ENCODE measurements at places on chromosomes 12 and 14. TPM values are rescaled to one million over a fixed set of nuclear protein-coding genes. Genes with fewer than 3 reads are reported as not detected.
A peak's percentile ranks its signal among the peaks of the same experiment; 100 is the strongest.

The PEBP1 gene
- 180 TPM for total RNA-seq

The EIF2S3B gene
- 2.9 TPM for total RNA-seq

The GLIPR1L2 gene
- total RNA-seq, result 0.36 TPM

The KRT85 gene
- not detected for total RNA-seq

The GDF11 gene
- 4.3 TPM for total RNA-seq

The SENP1 gene
- total RNA-seq, result 23.9 TPM

The PPP1R36 gene
- 1.1 TPM for total RNA-seq

The FOXA1 gene
- 0.36 TPM for total RNA-seq

The AKAP6 gene
- 2.2 TPM for total RNA-seq

- H3K27ac ChIP-seq, result no peak overlapping the region
- no peaks in the 10 kb centered on the region for H3K27me3 ChIP-seq
- DNase-seq, result no peak
These were observed 45.1 kb upstream of the HMGA2 start for GRCh38 chr12:65779091-65779642.

DNA sequence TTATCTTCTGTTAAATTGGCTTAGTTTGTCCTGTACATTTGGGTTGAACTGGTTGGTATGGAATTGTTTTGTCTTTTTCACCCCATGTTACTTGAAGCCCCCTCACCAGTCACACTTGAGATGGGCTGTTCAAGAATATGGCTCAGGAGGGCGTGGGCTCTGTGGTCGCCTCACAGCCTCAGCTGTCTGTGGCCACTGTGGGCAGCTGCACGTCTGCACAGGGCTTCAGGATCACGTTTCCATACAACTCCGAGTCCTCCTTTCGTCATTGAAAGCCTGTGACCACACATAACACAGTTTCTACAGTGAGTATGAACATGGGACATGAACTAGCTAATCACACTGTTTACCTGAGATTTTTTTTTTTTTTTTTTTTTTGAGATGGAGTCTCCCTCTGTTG is 81.3 kb downstream of the MOK start:
- no peak overlapping the region for H3K27ac ChIP-seq
- H3K4me1 ChIP-seq, result peaks cover 10% of the 10 kb centered on the region
- H3K4me3 ChIP-seq, result no peak overlapping the region
- peaks cover 77% of the 10 kb centered on the region for H3K36me3 ChIP-seq
- no peak for DNase-seq
- no peaks in the 10 kb centered on the region for H3K27me3 ChIP-seq

- H3K4me1 ChIP-seq, result no peaks in the 10 kb centered on the region
- H3K27ac ChIP-seq, result no peak overlapping the region
- peaks cover 3% of the 10 kb centered on the region for H3K27me3 ChIP-seq
- DNase-seq, result no peak
These were observed 13.5 kb upstream of the KRT8 start for GRCh38 chr12:52918351-52918750.

- peaks cover 22% of the 10 kb centered on the region for H3K4me1 ChIP-seq
- H3K27ac ChIP-seq, result peak overlapping the region; percentile 53
- no peak overlapping the region for H3K4me3 ChIP-seq
- no peaks in the 10 kb centered on the region for H3K36me3 ChIP-seq
- no peak for DNase-seq
These were observed 70.5 kb downstream of the TBC1D30 start for GRCh38 chr12:64894827-64895475.

DNA sequence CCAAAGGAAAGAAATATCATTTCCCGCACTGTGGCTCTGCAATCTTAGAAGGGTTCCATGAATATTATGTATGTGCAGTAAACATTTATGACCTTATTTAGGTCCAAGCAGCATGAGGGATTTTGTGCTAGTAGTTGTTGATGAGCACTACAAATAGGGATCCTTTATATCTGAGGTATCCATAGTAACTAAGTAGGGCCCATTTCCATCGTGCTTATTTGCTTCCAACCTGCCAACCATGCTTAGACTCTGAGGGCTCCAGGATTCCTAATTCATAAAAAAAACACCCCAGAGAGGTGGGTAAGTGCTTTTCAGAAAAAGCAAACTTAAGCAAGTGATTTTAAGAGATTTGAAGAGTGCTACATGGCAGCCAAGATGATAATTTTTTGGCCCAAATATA is 39.7 kb downstream of the HMGA2 start:
- peaks cover 69% of the 10 kb centered on the region for H3K4me1 ChIP-seq
- H3K27ac ChIP-seq, result peak overlapping the region; percentile 54
- no peak for DNase-seq
- peaks cover 69% of the 10 kb centered on the region for H3K36me3 ChIP-seq

GRCh38 chr14:93537951-93538350 is 107.2 kb downstream of the UNC79 start:
- DNase-seq, result no peak
- H3K27me3 ChIP-seq, result no peaks in the 10 kb centered on the region
- H3K4me3 ChIP-seq, result no peak overlapping the region
- no peaks in the 10 kb centered on the region for H3K4me1 ChIP-seq
- H3K27ac ChIP-seq, result no peak overlapping the region

GRCh38 chr12:127822809-127823411 is 444.1 kb upstream of the TMEM132C start:
- H3K36me3 ChIP-seq, result no peaks in the 10 kb centered on the region
- no peaks in the 10 kb centered on the region for H3K4me1 ChIP-seq
- no peak overlapping the region for H3K4me3 ChIP-seq
- DNase-seq, result no peak

DNA sequence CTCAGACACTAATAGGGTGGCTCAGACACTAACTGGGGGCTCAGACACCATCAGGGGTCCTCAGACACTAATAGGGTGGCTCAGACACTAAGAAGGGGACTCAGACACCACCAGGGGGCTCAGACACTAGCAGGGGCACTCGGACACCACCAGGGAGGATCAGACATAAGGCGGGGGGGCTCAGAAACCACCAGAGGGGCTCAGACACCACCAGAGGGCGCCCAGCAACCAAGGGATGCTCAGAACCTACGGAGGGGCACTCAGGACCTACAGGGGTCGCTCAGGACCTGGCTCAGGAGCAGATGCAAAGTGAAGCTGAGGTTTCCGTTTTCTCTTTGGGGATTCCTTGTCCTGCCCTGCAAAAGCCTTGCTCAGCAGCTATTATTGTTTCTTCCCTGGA is 448.5 kb downstream of the TMEM121 start:
- no peaks in the 10 kb centered on the region for H3K36me3 ChIP-seq
- DNase-seq, result no peak
- peaks cover 8% of the 10 kb centered on the region for H3K4me1 ChIP-seq

- no peak for DNase-seq
- H3K4me3 ChIP-seq, result peak overlapping the region; percentile 94
- no peaks in the 10 kb centered on the region for H3K36me3 ChIP-seq
- H3K27ac ChIP-seq, result peak overlapping the region; percentile 85
- H3K4me1 ChIP-seq, result peaks cover 15% of the 10 kb centered on the region
These were observed 885 bp upstream of the PALS1 start for GRCh38 chr14:67240168-67240932.

GRCh38 chr12:57370072-57370471 is 60.8 kb downstream of the R3HDM2 start:
- no peak for DNase-seq
- H3K4me1 ChIP-seq, result peaks cover 18% of the 10 kb centered on the region
- no peaks in the 10 kb centered on the region for H3K36me3 ChIP-seq
- H3K4me3 ChIP-seq, result no peak overlapping the region

- no peak overlapping the region for H3K4me3 ChIP-seq
- peaks cover 88% of the 10 kb centered on the region for H3K36me3 ChIP-seq
- H3K4me1 ChIP-seq, result peaks cover 18% of the 10 kb centered on the region
These were observed 27.1 kb downstream of the KCTD10 start for GRCh38 chr12:109449845-109450532.

DNA sequence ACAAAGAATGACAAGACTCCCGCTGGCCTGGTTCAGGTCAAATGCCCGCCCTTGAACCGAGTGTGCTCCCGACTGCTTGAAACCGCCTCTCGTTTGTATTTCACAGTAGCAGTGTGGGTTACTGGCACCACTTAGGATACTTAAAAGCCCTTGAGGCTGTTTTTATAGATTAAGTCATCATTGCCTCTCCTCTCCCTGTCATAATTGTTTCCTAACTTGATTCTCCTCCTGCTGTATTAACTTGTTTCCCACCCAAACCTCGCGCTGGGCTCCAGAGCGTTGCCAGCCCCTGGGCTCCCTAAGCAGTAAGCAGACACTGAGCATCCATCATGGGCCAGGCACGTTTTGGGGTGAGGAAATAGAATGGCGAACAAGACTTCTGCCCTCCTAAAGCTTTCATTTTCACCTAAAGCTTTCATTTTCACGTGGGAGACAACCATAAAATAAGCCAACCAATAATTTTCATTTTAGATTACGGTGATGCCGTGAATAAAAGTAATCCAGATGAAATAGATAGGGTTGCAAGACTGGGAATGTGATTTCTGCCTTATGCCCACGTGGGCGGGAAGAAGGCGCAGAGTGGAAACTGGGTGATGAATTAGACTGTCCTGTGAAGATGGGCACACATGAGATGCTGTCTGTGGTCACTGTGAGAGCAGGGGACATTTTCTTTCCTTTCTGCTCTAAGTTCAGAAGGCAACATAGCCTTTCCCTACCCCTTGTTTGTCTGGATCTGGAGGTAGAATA is 97.5 kb downstream of the PPP2R5C start:
- no peak for DNase-seq
- H3K4me1 ChIP-seq, result peaks cover 4% of the 10 kb centered on the region
- no peaks in the 10 kb centered on the region for H3K27me3 ChIP-seq

- H3K27me3 ChIP-seq, result no peaks in the 10 kb centered on the region
- no peak for DNase-seq
- no peak overlapping the region for H3K27ac ChIP-seq
- H3K4me3 ChIP-seq, result no peak overlapping the region
These were observed 58.1 kb upstream of the RMST start for GRCh38 chr12:97404543-97404942.

DNA sequence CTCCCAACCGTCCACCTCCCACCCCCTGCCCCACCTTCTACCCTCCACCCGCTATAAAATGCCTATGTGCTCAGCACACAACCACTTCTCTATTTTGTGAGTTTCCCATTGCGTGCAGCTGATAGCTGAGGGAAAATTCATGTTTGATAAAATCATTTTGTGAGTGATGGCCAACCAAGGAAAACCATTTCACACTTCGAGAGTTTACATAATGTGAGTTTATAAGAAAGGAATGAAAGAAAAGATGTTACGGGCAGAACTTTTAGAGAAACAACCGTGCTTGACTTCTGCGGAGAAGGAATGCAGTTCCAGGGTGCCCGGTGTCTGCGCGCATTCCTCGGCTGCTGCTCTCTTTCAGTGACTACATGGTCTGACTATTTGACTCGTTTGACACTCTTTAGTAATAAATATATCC is 140.9 kb downstream of the EFCAB11 start:
- no peaks in the 10 kb centered on the region for H3K36me3 ChIP-seq
- H3K27ac ChIP-seq, result peak overlapping the region; percentile 95
- H3K4me3 ChIP-seq, result peak overlapping the region; percentile 32
- no peaks in the 10 kb centered on the region for H3K27me3 ChIP-seq
- H3K4me1 ChIP-seq, result peaks cover 11% of the 10 kb centered on the region

DNA sequence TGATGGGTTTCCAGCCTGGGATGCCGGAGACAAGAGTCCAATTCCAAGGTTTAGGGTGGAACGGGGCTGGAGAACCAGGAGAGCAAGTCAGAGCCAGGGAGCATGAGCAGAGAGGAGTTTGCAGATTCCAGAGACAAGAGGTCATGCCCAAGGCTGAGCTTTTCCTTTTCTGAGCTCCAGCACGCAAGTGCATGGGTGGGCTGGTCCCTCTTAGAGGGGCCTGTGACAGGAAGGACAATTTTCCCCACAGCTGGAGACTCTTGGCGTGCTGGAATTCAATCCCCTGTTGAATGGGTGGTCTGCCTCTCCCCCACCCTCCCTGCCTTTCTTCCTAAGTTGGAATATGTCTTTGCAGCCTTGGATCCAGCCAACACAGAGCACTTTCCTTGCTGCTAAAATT is 431.9 kb downstream of the BCL11B start:
- no peak for DNase-seq
- H3K4me1 ChIP-seq, result no peaks in the 10 kb centered on the region
- no peaks in the 10 kb centered on the region for H3K27me3 ChIP-seq
- no peaks in the 10 kb centered on the region for H3K36me3 ChIP-seq

DNA sequence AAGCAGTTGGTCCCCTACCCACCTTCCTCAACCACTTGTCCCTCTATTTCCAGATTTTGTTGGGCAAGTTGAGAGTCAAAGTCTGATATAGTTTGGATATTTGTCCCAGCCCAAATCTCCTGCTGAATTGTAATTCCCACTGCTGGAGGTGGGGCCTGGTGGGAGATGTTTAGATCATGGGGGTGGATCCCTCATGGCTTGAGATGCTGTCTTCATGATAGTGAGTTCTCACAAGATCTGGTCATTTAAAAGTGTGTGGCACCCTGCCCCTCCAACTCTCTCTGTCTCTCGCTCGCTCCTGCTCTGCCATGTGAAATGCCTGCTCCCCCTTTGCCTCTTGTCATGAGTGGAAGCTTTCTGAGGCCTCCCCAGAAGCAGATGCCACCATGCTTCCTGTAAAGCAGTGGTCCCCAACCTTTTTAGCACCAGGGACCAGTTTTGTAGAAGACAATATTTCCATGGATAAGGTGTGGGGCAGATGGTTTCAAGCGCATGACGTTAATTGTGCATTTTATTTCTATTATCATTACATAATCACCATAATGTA is 37.3 kb upstream of the BCL11B start:
- no peaks in the 10 kb centered on the region for H3K36me3 ChIP-seq
- DNase-seq, result no peak
- no peak overlapping the region for H3K4me3 ChIP-seq
- H3K4me1 ChIP-seq, result no peaks in the 10 kb centered on the region
- H3K27me3 ChIP-seq, result no peaks in the 10 kb centered on the region

- H3K4me3 ChIP-seq, result no peak overlapping the region
- no peak for DNase-seq
- no peaks in the 10 kb centered on the region for H3K27me3 ChIP-seq
- H3K27ac ChIP-seq, result no peak overlapping the region
- H3K4me1 ChIP-seq, result no peaks in the 10 kb centered on the region
- no peaks in the 10 kb centered on the region for H3K36me3 ChIP-seq
These were observed 486.3 kb downstream of the SOX5 start for GRCh38 chr12:23463172-23463571.

DNA sequence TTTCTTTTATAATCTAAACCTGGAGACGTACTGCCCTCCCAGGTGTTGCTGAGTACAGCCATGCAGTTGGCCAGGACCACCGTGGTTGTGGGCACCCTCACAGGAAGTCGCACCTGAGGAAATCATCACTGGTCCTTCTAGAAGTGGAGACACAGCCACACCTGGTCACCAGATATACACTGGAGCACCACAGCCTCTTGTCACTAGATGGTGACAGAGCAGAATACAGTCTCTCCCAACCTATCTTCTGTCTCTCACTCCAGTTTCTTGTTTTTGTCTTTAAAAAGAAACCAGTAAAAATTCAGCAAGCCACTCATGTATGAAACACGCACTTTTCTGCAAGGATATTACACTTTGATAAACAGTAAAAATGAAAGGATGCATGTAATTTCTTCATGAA is 43.1 kb upstream of the GPHB5 start:
- H3K27ac ChIP-seq, result no peak overlapping the region
- H3K27me3 ChIP-seq, result no peaks in the 10 kb centered on the region
- DNase-seq, result no peak
- no peak overlapping the region for H3K4me3 ChIP-seq
- H3K36me3 ChIP-seq, result no peaks in the 10 kb centered on the region
